ENCODE measurements at places on chromosomes 2 and 18. TPM values are rescaled to one million over a fixed set of nuclear protein-coding genes. Genes with fewer than 3 reads are reported as not detected.

GRCh38 chr2:235636546-235636945 is 142.7 kb downstream of the AGAP1 start:
- H3K4me1 ChIP-seq: peaks cover 9% of the 10 kb centered on the region
- H3K36me3 ChIP-seq: no peaks in the 10 kb centered on the region
- no peak overlapping the region for H3K4me3 ChIP-seq
- no peaks in the 10 kb centered on the region for H3K27me3 ChIP-seq
- H3K27ac ChIP-seq: no peak overlapping the region

DNA sequence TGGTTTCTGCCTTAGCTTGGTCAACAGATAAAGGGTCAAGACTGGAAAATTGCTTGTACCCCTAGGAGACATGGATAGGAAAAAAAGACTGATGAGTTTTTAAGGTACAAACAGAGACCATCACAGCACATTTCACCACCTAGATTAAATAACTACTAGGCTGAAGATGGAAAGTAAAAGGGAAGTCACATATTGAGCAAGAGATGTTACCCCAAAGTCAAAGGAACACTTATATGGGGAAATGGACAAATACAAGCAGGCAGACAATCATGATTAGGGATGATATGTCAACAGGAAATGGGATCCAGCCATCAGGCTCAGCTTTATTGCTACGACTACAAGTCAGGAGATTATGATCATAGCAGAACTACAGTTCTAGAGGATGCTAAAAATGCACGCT is 1643.1 kb upstream of the CELF4 start:
- no peak overlapping the region for H3K4me3 ChIP-seq
- H3K27ac ChIP-seq: no peak overlapping the region
- no peaks in the 10 kb centered on the region for H3K27me3 ChIP-seq

- H3K36me3 ChIP-seq: no peaks in the 10 kb centered on the region
- no peak overlapping the region for H3K4me3 ChIP-seq
- no peak for DNase-seq
- H3K27me3 ChIP-seq: no peaks in the 10 kb centered on the region
- H3K4me1 ChIP-seq: no peaks in the 10 kb centered on the region
Observed at GRCh38 chr2:16223161-16223840, 283.0 kb downstream of the MYCN start.

DNA sequence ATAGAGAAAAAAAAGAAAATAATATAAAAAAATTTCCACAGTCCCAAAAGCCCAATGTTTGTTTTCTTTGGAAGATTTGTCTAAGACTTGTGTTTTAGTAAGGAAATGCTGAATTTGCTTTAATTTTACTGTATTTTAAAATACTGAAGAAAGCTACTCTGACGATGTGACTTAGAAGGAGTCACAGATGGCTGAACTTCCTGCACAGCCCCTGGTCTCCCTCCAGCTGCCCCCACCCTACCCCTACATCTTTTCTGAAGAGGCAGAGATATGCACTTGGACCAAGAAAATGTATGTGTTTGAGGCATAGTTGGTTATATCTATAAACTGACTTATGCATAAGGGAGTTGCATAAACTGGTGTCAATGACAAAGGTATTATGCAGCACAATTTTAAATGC is 172.3 kb downstream of the CDH2 start:
- no peaks in the 10 kb centered on the region for H3K4me1 ChIP-seq
- no peaks in the 10 kb centered on the region for H3K27me3 ChIP-seq
- no peak overlapping the region for H3K4me3 ChIP-seq
- H3K36me3 ChIP-seq: no peaks in the 10 kb centered on the region
- no peak for DNase-seq
- H3K27ac ChIP-seq: no peak overlapping the region

- DNase-seq: no peak
- no peaks in the 10 kb centered on the region for H3K36me3 ChIP-seq
- no peaks in the 10 kb centered on the region for H3K4me1 ChIP-seq
- H3K27ac ChIP-seq: no peak overlapping the region
- no peak overlapping the region for H3K4me3 ChIP-seq
Observed at GRCh38 chr18:36903215-36903928, 74.4 kb downstream of the KIAA1328 start.

- no peak overlapping the region for H3K27ac ChIP-seq
- H3K4me3 ChIP-seq: no peak overlapping the region
- no peak for DNase-seq
- H3K27me3 ChIP-seq: no peaks in the 10 kb centered on the region
Observed at GRCh38 chr2:226902041-226902966, 66.5 kb downstream of the RHBDD1 start.

DNA sequence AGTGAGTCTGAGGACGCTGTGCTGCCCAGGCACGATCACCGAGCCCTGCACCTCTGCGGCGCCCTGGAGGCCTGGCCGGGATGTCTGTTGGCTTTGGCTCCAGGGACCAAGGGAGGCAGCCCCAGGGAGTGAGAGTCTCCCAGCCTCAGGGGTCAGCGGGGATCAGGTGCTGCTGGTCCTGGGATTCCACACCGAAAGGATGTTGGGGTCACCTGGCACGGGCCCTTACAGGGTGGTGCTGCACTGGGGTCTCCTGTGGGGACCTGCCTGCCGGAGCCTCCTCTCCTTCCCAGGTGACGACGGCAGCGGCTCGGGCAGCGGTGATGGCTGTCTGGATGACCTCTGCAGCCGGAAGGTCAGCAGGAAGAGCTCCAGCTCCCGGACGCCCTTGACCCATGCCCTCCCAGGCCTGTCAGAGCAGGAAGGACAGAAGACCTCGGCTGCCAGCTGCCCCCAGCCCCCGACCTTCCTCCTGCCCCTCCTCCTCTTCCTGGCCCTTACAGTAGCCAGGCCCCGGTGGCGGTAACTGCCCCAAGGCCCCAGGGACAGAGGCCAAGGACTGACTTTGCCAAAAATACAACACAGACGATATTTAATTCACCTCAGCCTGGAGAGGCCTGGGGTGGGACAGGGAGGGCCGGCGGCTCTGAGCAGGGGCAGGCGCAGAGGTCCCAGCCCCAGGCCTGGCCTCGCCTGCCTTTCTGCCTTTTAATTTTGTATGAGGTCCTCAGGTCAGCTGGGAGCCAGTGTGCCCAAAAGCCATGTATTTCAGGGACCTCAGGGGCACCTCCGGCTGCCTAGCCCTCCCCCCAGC is 30.5 kb downstream of the GPC1 start:
- DNase-seq: no peak
- no peaks in the 10 kb centered on the region for H3K4me1 ChIP-seq
- H3K36me3 ChIP-seq: no peaks in the 10 kb centered on the region

GRCh38 chr2:133378928-133379549 is 189.2 kb downstream of the NCKAP5 start:
- DNase-seq: no peak
- no peak overlapping the region for H3K27ac ChIP-seq
- no peaks in the 10 kb centered on the region for H3K27me3 ChIP-seq
- H3K4me1 ChIP-seq: no peaks in the 10 kb centered on the region
- H3K36me3 ChIP-seq: no peaks in the 10 kb centered on the region

- peaks cover 9% of the 10 kb centered on the region for H3K36me3 ChIP-seq
- no peaks in the 10 kb centered on the region for H3K27me3 ChIP-seq
- H3K4me3 ChIP-seq: no peak overlapping the region
Observed at GRCh38 chr2:53913721-53914120, 54.0 kb upstream of the GPR75 start.

GRCh38 chr2:235042576-235043515 is 91.0 kb downstream of the SH3BP4 start:
- H3K36me3 ChIP-seq: peaks cover 22% of the 10 kb centered on the region
- peaks cover 42% of the 10 kb centered on the region for H3K4me1 ChIP-seq
- DNase-seq: peak; percentile 60
- no peaks in the 10 kb centered on the region for H3K27me3 ChIP-seq
- no peak overlapping the region for H3K4me3 ChIP-seq

GRCh38 chr18:10397004-10397403 is 57.4 kb upstream of the APCDD1 start:
- no peak overlapping the region for H3K27ac ChIP-seq
- H3K4me1 ChIP-seq: no peaks in the 10 kb centered on the region
- no peak overlapping the region for H3K4me3 ChIP-seq
- H3K27me3 ChIP-seq: no peaks in the 10 kb centered on the region
- no peaks in the 10 kb centered on the region for H3K36me3 ChIP-seq
- DNase-seq: no peak

DNA sequence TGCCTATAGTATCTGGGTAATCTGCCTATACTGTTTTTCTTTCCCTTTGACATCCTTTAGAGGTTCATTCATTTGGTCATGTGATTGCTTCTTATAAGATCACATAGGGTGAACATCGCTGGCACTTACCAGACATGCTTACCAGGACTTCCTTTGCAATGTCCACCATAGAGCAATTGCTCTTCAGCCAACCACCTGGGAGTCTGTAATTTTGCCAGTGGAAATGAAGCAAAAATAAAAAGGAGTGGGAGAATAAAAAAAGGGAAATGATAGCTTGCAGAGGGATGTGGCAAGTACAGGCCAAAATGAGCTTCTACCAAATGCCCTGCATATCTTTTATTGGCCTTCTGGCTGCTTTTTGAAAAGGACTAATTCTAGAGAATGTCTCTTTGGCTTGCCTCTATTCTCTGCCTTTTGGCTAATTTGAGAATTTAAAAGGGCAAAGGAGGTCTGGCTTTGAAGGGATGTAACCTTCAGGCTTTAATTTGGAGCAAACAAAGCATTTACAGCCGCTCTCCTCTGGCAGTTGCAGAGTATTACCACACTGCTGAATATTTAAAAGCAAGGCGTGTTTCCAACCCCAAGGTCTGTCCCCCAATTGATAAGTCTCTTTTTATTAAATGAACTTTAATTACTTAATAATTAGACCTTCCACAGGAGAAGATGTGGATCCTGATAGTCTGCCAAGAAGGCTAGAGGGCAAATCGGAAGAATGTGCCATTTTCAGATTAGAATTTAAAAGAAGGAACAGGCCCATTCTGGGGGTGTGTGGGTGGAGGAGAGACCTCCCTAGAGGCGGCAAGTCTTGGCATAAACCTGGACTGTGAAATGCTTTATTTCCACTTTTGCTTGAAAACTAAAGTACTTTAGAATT is 557.9 kb downstream of the DCC start:
- H3K27me3 ChIP-seq: no peaks in the 10 kb centered on the region
- H3K36me3 ChIP-seq: no peaks in the 10 kb centered on the region
- no peak overlapping the region for H3K27ac ChIP-seq
- H3K4me3 ChIP-seq: no peak overlapping the region
- no peak for DNase-seq

DNA sequence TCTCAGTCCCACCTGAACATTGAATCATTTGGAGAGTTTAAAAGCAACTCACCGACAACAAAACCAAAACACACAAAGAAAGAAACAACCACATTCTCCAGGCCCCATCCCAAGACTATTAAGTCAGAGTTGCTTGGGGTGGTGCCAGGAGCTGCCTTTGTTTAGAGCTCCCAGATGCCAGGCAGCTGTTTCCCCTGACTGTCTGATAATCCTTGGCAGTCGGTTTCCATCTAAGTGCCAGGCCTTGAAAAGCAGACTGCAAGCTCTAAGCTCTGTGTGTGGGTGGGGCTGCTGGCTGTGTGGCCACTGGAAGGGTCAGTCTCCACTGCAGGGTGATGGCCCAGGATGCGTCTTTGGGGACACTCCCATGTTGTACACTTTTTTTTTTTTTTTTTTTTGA is 255.3 kb upstream of the AGAP1 start:
- H3K4me1 ChIP-seq: no peaks in the 10 kb centered on the region
- no peak for DNase-seq
- H3K27ac ChIP-seq: no peak overlapping the region
- H3K36me3 ChIP-seq: no peaks in the 10 kb centered on the region
- no peak overlapping the region for H3K4me3 ChIP-seq

The HOXD9 gene
- total RNA-seq: not detected

The SLC4A5 gene
- 1.3 TPM for total RNA-seq

The COBLL1 gene
- total RNA-seq: 62.5 TPM

DNA sequence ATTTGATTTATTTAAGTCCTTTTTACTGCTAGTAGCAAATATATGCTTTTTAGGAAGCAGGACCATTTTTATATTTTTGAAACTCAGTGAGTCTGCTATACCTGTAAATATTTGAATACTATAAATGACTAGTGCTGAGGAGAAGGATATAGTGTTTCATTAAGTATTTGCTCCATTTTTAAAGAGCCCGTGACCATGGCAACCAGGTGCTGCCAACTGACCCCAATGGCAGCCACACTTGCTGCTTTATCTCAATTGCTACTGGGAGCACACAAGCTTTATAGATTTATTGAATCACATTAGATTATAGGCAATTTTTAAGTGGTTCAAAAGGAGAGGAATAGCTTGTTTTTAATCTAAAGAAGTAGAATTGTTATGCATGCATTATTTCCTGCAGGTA is 142.0 kb downstream of the SCG2 start:
- no peaks in the 10 kb centered on the region for H3K4me1 ChIP-seq
- no peak overlapping the region for H3K4me3 ChIP-seq
- no peaks in the 10 kb centered on the region for H3K36me3 ChIP-seq
- no peak for DNase-seq

The CD226 gene
- 0.92 TPM for total RNA-seq

DNA sequence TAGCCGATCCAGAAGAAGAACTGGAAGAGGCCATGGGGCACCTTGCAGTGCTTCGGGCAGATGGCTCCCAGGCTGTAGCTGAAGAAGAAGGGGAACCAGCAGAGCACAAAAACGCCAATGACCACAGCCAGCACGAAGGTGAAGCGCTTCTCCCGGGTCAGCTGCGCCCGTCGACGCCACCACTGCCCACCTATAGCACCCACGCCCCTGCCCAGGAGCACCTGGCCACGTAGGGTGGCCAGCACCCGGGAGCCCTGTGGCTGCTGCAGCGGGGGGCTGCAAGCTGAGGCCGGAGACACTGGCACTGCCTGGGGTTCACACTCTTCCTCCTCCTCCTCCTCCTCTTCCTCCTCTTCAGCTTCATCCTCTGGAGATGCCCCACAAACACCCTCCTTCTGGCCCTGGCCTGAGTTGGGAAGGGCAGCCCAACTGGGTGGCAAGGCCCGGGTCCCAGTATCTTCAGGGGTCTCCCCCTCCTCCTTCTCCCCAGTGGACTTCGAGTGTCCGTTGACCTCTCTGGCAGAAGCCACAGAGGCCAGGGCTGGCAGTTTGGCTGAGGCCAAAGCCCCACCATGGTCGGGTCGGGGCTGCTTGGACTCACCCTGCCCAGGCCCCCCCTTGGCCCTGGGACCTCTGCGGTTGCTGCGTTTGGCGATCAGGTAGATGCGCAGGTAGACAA is 1.3 kb downstream of the ADRA2B start:
- H3K36me3 ChIP-seq: no peaks in the 10 kb centered on the region
- H3K4me1 ChIP-seq: peaks cover 5% of the 10 kb centered on the region
- H3K27me3 ChIP-seq: no peaks in the 10 kb centered on the region
- no peak overlapping the region for H3K27ac ChIP-seq
- DNase-seq: no peak
- H3K4me3 ChIP-seq: no peak overlapping the region

DNA sequence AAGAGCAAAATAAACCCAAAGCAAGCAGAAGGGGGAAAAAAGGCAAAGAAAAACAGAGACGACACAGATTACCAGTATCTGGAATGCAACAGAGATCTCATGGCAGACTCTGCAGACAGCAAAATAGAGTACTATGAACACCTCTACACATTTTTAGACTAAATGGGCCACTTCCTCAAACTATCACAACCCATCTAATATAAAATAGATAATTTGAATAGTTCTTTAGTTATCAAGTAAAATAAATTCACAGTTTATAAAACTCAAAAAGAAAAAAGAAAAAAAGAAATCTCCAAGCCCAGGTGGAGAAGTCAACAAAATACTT is 16.6 kb downstream of the SESTD1 start:
- no peak for DNase-seq
- no peak overlapping the region for H3K27ac ChIP-seq

The GNAL gene
- 0.22 TPM for total RNA-seq

Data from pancreas (tissue), 10 donors.